ENCODE measurements at places on chromosomes 13 and 19.

DNA sequence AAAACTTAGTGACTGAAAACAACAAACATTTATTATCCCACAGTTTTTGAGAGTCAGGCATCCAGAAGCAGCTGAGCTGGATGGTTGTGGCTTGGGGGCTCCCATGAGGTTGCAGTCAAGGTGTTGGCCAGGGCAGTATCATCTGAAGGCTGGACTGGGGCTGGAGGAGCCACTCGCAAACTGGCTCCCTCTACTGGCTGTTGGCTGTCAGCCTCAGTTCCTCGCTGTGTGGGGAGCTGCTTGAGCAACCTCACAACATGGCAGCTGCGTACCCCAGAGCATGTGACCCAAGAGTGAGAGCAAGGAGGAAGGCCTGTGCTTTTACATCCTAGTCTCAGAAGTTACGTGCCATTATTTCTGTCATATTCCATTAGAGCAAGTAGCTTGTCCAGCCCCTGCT is 9.7 kb downstream of the YJU2 start:
- DNase-seq, result no peak

- DNase-seq, result no peak
Observed at GRCh38 chr13:27559719-27560118, 60.6 kb downstream of the LNX2 start.

GRCh38 chr13:73055813-73056564 is 2.8 kb upstream of the KLF5 start:
- DNase-seq, result no peak

GRCh38 chr19:29687244-29687896 is 22.1 kb downstream of the PLEKHF1 start:
- no peak for DNase-seq

DNA sequence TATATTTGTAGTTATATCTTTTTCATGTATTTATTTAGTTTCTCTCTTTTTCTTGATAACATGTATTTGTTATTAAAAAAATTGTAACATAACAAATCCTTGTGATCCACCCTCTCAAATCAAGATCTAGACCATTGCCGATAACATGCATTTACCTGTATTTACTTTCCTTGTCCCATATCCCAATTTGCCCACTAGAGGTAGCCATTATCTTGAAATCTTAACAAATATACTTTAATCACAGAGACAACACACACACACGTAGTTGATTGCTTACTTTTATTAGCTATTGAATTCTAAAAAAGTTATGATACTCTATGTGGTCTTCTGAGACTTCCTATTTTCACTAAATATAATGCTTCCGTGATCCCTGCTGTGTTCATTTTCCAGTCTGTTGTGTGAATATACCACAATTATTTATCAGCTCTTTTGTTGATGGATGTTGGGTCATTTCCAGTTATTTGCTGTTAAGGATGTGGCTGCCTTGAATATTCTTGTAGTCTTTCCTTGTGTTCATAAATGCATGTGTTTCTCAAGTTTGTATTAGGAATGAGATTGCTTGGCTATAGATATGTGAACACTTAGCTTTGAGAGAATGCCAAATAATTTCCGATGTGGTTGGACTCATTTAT is 31.3 kb upstream of the ZMYM2 start:
- DNase-seq, result no peak

DNA sequence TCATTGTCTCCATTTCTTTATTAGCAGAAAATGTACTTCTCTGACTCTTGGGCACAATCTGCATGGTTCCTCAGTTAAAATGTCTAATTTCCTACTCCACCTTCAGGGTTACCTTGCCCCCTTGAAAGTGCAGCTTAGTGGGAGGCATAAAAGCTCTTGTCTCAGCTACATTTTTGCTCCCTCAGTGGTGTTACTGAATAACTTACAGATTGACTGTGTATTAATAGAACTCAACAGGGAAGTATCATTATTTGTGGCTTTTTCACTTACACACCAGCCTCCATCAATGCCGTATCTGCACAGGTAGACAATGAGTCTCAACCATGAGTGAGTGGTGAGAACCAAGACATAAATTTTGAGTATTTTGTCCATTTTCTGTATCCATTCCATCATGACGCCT is 456.2 kb upstream of the MIR17HG start:
- DNase-seq, result no peak

DNA sequence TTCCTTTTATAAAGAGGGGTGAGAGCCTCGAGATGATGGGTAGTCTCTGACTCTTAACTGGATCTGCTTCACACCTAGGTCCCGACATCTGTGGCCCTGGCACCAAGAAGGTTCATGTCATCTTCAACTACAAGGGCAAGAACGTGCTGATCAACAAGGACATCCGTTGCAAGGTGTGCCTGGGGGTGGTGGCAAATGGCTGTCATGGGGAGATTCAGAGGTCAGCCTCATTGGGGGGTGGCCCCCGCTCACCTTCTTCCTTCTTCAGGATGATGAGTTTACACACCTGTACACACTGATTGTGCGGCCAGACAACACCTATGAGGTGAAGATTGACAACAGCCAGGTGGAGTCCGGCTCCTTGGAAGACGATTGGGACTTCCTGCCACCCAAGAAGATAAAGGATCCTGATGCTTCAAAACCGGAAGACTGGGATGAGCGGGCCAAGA is 1.6 kb downstream of the CALR start:
- no peak for DNase-seq

Measured in upper lobe of left lung (tissue), 6 donors.